ENCODE measurements at places on chromosomes 7 and 10.

DNA sequence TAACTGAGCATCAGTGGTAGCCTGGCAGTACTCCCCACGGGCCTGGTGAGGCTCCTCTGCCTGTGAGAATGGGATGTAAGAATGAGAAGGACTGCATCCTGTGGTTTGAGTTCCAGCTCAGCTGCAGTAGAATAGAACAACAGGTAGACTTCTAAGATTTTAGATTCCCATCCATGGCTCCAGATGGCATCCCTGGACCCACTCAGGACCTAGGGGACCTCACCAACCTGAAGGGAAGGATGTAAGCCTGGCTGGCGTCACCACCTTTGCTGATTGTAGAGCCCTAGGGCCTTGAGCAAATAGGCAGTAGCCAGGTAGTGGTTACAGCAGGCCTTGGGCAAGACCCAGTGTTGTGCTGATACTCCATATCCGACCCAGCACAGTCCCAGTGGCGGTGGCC is 9.6 kb upstream of the AOC1 start:
- no peak for DNase-seq

GRCh38 chr10:113854761-113855588 is 514 bp downstream of the NHLRC2 start:
- DNase-seq: peak; percentile 84

DNA sequence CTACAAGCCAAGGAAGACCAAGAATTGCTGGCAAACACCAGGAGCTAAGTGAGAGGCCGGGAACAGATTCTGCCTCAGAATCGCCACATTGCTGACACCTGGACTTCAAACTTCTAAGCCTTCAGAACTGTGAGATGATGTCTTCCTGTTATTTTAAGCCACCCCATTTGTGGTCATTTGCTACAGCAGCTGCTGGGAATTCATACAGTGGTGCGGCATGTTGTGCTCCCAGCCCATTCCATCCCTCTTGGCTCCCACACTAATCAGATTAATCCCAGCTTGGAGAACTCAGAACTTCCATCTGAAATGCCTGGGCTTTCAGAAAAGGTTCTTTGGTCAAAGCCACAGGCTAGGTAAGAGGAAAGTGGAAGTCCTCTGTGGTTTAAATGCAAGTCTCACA is 24.9 kb downstream of the TCAF1 start:
- no peak for DNase-seq

- peak; percentile 6 for DNase-seq
Measured at GRCh38 chr7:127809261-127809702, 157.3 kb downstream of the SND1 start.

DNA sequence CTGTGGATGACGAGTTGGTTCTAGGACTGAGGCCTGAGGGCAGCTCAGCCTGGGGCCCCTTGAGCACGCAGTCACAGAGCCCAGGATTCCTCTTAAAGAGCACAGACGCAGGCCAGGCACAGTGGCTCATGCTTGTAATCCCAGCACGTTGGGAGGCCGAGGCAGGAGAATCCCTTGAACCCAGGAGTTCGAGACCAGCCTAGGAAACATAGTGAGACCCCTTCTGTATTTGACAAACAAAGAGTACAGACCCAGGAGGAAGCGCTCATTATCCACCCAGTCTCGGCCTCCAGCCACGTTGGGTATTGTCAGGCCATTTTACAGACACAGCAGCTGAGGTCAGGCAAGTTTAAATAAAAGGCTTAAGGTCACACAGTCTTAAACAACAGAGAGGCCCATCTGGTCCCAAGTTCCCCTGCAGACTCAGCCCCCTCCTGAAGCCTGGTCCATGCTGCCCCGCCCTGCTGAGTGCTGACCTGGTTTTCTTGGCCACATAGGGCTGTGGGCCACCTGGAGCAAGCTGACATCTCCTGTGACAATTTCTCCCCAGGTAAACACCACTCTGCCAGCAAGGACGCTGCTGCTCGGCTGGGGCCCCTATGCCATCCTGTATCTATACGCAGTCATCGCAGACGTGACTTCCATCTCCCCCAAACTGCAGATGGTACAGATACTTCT is 12.6 kb downstream of the RGR start:
- DNase-seq: no peak

DNA sequence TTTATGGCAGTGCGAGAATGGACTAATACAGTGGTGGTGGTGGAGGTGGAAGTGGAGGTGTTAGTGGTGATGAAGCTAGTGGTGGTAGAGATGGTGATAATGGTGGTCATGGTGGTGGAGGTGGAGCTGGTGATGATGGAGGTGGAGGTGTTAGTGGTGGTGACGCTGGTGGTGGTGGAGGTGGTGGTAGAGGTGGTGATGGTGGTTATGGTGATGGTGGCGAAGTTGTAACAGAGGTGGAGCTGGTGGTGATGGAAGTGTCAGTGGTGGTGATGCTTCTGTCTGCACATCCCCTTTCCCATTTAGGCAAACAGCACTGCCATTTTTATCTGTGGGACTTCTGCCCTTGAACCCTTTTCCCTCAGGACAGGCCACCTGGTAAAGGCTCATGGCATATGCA is 7.4 kb upstream of the PTPRN2 start:
- peak; percentile 42 for DNase-seq

DNA sequence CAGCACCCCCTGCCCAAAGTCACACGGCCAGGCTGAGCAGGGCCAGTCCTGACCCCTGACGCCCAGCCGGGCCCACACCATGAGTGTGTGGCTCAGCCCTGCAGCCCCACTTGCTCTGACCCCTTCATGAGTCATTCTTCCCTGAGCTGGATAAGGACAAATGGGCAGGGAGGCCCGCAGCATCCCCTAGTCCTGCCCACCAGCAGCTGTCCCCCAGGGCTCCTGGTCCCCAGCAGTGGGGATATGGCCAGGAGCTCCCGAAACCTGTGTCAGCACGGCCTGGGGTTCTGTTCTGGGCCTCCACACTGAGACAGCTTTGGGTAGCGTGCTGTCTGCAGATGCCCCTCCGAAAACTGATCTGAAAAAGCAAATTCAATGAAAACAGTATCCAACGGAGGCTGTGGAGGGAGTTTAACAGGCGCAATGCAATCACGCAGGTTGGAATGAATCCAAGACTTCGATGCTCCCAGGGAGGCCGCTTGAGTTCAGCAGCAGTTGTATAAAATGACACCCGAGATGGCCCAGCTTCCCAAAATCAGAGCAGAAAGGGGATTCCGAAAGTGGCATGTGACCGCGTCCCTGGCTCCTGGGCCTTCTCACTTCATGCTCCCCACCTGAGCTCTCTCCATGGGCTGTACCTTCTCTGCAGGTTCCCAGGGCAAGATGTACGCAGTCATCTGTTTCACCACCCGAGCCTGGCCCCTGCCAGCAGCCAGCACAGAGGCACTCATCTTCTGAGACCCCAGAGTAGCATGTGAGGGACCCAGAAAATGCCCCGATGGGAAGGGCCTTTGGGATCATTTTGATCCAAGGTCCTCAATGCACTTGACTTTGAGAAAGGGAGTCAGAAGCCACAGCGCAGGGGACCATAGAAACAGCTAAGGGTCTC is 214.1 kb downstream of the USP6NL start:
- DNase-seq: no peak

- no peak for DNase-seq
Measured at GRCh38 chr10:46548498-46549090, 7.9 kb downstream of the GPRIN2 start.

DNA sequence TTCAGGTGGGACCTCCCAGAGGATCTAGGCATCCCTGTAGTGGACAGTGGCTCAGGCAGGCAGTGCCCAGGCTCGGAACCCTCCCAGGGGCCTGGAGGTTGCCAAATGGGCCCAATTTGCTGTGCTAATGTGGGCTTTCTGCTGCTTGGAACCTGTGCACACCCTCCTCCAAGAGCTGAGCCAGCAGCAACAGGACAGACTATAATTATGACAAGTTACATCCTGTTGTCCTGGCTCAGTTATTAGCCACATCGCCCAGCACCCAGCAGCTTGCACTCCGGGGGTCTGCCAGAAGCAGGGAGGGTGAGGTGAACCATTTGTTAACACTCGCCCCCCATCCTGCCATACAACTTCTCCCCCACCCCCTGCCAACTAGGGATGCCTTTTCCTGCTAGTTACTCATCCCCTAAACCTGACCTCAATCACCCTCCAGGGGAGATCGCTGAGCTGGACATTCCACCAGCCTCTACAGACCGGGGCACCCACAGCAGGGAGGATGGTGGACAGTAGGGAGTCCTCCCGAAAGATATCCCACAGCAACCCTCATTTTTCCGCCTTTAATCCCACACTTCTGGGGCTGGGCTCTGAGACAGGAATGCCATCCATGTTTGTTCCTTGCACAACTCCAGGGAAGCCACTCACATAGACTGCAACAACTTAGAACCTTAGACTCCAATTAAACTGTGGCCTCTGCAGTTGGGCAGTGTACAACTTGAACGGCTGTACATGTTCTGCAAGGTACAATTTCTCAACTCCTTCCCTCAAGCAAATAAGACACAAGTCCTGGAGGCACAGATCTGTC is 7.9 kb upstream of the MYL10 start:
- DNase-seq: no peak

GRCh38 chr7:4724648-4725013 is 42.5 kb downstream of the FOXK1 start:
- DNase-seq: no peak

GRCh38 chr10:108787932-108788331 is 1135.4 kb downstream of the XPNPEP1 start:
- no peak for DNase-seq

GRCh38 chr7:143394777-143395176 is 13.6 kb downstream of the ZYX start:
- DNase-seq: no peak

DNA sequence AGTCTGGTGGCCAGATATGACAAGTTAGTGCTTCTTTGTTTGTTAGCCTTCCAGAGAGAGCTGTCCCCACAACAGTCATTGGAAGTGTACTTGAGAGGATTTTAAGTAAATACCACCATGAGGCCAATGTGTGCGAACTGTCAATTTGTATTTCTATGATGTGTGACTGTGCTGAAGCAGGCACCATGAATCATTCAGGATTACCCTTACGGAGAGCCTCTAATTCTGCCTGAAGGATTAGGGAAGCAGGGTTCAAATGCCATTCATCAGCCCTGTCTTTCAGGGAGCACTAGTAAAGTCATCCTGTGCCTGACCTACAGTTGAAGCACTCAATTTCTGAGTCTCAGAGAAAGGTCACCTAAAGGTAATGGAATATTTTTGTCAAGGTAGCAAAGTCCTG is 109.3 kb downstream of the GATA3 start:
- no peak for DNase-seq

GRCh38 chr7:136925044-136925443 is 56.6 kb downstream of the CHRM2 start:
- DNase-seq: no peak

GRCh38 chr7:121603886-121604285 is 207.8 kb upstream of the FAM3C start:
- no peak for DNase-seq

DNA sequence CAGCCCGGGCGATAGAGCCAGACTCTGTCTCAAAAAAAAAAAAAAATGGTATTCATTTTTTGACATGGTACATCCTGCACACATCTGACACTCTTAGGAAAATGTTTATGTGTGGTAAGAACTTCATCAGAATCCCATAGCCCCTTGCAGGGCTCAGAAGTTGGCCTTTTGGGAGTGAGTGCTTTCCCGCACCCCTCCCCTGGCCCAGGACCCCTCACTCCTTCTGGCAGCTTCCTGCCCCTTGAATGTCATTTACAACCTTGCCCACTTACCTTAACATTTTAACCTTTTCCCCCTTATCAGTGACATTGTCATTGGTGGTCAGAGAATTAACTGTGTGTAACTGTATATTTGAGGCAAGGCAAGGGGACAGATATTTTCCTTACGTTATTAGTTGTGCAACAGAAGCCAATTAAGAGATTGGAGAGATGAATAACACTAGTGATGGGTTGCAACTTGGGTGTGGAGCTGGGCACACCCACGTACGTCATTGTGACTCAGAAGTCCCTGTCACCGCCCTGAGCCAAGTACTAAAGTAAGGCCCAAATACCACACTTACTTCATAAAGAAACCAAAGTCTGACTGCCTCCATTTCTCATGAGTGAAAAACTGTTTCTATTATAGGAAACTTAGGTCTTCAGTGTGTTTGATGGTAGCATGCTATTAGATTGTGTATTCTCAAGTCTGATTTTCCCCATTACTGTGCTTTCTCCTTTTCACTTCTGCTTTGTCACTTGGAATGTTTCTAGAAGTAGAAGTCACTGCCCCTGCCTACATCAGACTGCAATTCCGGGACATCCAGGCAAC is 31.6 kb downstream of the OGDH start:
- no peak for DNase-seq

DNA sequence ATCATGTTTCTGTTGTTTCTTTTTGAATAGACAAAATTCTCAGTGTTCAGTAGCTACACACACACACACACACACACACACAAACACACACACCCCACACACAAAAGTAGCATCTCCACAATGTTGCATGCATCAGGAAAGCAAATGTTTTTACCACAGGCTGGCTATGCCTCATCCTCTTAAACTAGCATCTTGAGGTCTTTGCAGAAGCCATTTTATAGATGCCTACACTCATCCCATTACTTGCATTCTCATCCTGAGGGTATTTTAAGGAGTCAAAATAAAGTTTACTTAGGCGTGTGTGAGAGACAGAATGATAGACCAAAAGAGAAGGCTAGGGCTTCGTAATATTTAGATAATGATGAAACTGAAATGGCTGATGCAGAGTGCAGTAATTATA is 7.9 kb upstream of the INHBA start:
- DNase-seq: no peak

- DNase-seq: no peak
Measured at GRCh38 chr7:151423226-151423625, 13.4 kb upstream of the WDR86 start.

GRCh38 chr7:71278257-71278656 is 146.3 kb downstream of the GALNT17 start:
- DNase-seq: no peak

DNA sequence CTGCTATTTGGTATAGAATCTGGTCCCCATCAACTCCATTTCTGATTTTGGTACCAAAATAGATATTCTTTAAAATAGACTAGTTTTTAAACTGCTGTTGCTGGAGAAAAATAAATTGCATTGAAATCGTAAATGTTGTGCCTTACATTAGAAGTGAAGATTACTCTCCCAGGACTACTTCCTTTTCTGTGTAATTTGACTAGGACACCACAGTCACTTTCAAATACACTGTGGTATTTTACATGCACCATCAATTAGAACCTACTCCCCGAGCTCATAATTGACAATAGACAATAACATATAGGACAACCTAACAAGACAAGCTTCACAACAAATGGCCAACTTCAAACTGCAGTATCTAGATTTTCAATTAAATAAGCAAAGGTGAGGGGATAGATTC is 211.5 kb downstream of the DGKB start:
- no peak for DNase-seq

DNA sequence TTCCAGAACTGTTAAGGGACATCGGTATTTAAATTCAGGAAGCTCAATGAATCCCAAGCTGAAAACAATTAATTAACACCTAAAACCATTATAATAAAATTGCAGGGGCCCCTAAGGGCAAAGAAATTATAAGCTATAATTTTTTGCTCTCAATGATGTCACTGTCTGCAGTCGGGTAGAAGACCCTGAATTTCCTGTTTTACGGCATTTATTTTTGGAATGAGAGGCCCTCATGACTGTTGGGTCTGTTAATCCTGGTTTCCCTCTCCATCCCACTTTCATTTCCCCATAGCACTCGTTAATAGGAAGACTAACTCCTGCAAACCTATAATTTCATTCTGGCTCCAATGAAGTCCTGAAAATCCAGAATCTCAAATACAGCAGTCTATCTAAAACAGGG is 25.8 kb upstream of the GPR37 start:
- DNase-seq: no peak
